ENCODE measurements at places on chromosomes 2 and 18.

DNA sequence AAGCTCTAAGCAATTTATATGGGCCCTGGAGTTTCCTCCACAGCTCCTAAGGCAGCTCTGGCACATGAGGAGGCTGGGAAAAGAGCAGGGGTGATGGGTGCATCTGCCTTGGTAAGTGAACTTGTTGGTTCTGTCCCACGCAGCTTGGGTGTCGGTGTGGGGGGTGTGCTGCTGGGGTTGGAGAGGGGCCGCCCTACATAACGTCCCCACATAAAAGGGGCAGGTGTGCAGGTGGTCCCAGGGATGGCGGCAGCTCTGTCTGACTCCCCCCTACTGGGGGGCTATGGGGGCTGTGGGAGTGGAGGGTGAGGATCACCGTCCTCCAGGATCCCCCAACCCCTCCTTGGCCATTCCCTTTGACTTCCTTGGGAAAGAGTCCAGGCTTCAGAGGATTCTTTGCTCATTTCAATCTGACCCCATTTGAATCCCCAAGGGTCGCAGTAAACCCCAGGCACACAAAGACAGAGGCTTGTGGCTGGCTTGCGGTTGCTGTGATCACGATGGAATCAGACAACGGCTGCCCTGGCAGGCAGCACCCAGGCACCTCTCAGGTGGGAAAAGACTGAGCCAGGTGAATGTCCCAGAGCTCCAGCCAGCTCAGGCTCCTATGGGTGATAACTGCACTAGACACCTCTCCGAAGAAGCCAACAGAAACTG lies 34.5 kb upstream of the CD8A start:
- DNase-seq: no peak

GRCh38 chr2:150392614-150393013 lies 94.9 kb downstream of the RND3 start:
- DNase-seq: no peak

DNA sequence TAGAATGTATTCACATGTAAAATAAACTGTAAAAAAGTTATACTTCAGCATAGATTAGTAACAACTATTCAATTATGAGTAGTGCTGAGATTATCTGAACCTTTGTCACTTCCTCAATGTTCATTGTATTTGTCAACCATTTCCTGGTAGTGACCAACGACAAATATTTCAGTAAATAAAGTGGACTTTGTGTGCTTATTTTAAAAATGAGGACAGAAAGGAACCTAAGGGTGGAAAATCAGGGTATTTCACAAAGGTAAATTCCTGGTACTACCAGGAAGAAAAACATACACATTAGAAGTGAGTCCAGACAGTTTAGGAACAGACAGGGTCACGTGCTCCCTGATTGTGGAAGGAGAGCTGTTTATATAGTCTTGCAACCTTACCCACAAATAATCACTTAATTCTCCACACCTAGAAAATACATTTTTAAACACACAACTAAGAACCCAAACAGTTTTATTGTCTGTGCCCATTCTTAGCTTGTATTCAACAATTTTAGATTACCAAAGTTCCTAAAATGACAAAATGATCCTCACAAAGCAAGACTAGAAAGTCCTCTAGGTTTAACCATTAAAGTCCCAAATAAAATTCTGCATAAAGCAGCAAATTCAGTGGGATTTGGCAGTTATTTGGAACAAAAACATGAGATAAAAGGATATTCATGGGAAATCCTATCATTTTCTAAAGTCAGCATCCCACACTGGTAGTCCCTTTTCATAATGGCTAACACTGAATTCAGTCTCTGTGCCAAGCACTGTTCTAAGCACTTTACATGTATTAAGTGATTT lies 28.2 kb downstream of the PELI1 start:
- no peak for DNase-seq

- no peak for DNase-seq
Observed at GRCh38 chr2:36858551-36859365, 107.6 kb downstream of the STRN start.

GRCh38 chr18:26298107-26298506 lies 71.9 kb downstream of the TAF4B start:
- no peak for DNase-seq

DNA sequence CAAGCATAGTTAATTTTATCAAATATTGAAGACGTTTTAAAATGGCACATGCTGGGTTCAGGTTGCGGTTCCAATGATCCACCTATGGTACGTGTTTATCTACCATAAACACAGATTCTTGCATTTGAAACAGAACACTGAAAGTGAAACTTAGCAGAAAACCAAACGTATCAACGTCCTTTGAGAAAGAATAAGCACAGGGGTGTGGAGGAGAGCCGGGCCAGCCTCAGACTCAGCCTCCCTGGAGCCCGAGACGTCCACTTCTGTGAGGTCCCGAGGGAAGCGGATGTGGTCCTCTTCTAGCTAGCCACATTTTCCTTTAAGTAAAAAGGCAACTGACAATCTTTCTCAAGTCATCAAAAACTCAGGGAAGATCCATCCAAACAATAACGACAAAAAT lies 195.9 kb downstream of the RTP5 start:
- no peak for DNase-seq

DNA sequence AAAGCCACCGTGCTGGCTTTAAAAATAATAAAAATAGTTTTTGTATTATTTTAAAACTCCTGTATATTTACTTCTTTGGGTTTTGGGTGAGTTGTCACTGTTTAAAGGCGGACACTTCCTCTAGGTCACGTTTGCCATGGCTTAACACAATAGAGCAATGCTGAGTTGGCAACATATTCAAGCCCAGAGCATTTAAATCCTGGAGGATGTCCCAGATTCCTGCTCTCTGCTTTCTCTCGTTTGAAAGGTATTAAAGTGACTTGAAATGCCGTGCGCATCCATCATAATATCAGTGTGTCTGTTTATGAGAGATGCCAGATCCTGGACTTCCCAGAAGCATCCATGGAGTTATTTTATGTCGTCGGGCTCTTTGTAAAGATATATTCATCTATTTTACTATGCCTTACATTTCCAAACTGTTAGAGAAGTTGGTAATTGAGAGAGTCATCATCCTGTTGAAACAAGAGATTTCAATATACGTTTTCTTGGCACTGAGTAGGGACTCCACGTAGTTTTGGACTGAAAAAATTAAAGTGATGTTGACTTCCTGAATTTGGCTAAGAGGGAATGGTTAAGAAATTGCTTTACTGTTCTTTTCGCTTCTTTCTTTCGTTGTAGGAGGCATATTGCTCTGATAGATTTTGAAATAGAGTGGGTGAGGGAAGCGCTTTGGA lies 150.6 kb downstream of the ZNF236 start:
- DNase-seq: no peak

DNA sequence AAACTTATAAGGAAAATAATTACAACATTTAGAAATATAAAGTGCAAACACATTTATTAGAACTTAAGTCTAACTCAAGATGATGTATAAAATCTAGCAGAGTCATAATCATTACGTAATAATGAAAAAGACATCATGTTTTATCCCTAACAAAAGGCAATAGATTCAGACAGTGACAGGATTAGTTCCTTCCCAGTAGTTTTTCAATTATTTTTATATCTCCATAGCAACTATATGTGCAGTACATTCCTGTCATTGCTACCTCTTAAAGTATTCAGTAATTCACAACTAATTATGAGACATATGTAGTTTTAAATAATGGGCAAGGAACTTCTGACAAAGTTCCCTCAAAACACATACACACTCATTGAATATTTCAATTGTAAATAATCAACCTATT lies 687.9 kb downstream of the CCDC85A start:
- no peak for DNase-seq

DNA sequence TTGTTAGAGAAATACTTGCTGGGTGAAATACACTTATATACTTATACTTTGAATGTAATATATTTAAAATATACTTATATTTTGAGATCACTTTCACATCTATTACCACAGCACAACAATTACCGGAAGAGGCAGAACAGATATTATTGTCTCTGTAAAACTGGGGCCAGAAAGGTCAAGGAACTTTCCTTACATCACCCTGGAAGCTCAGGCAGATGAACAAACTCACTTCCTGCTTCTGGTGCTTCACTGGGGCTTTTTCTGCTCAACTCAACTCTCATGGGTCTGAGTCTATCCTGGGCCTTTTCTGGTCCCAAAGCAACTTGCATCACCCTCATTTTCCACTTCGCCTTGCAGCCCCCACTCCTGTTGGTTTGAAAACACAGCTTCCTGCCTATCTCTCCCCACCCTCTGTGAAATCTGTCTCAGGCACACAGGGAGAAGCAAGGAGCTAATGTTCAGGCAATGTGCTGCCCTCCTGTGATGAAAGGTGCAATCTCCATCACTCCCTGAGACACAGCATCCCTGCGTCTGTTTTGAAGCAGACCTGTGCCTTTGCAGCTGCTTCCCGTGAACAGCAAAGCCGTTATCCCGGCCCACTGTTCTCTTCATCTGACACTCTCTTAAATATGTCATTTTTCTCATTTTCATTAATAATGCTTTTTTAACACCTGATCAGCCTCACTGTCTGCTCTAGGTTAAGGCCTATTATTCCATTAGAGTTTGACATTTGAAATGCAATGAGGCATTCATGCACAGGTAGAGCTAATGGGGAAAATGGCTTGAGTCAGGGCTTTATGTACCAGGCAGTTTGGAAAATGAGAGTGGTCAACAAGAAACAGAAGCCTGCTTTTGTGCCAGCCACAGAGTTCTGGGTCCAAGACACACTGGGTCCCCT lies 251.9 kb upstream of the CHAC2 start:
- no peak for DNase-seq

- DNase-seq: no peak
Observed at GRCh38 chr18:65399091-65399490, 351.7 kb upstream of the CDH7 start.

DNA sequence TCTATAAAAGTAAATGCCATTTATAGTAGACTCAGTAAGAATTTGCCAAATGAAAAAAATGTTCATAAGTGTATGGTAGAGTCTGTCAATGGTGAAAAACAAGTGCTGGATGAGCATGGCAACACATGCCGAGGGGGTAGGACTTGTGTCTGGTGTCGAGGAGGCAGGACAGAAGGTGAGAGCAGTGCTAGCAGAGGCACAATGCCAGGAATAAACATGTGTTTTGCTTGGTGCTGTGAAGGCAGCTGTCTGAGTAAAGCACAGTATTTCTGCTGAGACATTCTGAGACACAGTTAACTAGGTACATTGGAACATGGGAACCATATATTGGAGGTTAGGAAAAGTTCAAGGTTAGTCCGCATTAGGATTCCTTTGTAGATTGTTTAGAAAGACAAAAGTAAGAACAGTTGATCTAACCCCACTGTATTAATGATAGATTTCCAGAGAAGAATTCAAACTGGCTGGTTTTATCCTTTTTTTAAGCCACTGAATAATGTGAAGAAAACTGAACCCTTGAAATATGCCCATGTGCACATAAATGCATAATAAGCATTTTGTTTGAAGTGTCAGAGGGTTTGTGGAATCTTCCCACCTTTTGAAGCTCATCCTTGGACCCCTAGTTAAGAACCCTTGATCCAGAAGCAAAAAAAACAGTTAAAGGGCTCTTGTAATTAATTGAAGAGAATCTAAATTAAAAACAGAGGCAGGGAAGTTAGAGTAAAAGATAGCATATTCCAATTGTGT lies 7.1 kb downstream of the RBM45 start:
- no peak for DNase-seq

DNA sequence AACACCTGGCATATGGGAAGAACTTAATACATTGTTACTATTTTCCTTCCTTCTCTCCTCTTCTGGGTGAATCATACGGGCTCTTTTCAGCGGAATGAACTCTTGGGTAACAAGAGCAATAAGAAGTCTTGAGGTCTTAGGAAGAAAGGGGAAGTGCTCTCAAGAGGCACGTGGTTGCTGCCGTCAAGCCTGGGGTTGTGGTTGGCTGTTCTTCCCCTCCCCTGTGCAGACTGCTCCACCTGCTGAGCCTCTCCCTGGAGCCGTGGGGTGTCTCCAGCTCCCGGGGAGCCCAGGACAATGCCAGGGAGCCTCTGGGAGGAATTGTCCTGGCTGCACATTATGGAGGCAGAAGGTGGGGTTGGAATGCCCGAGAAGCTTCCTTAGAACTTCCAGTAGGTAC lies 19.4 kb downstream of the TOGARAM2 start:
- DNase-seq: no peak

GRCh38 chr2:16478434-16479210 lies 187.0 kb downstream of the CYRIA start:
- DNase-seq: no peak

- no peak for DNase-seq
Observed at GRCh38 chr2:163312713-163313112, 423.1 kb downstream of the FIGN start.

GRCh38 chr2:160097326-160097725 lies 34.9 kb upstream of the PLA2R1 start:
- DNase-seq: no peak
